Stimulated activated CD4-positive, alpha-beta T cell treated with anti-CD3 and anti-CD28 coated beads, Interleukin-4, amount 100 ng/mL, for 48 hours (primary cell): ENCODE measurements at places on chromosomes 6 and 20.

- DNase-seq: no peak
These were observed 8.7 kb upstream of the TRIM39 start for GRCh38 chr6:30317913-30318589.

DNA sequence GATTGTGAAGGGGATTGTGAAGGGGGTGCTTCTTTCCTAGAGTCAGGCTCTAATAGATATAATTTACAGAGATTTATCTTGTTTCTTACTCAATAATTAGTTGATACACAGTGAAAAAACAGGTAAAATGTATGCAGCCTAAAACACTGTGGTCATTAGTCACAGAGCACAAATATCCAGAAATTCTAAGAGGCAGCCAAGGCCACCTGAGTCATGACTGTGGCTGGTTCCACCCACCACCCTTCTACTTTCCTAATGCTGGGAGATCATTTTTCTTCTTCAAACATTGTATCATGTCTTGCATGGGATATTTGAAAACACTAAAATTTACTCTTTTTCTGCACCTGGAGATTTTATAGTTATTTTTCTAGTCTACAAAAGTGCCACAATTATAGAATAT, 181.6 kb downstream of the OTOR start:
- DNase-seq: no peak

- DNase-seq: no peak
These were observed 684.6 kb upstream of the MARCKS start for GRCh38 chr6:113172531-113172966.

GRCh38 chr6:130937942-130938604, 110.9 kb downstream of the SMLR1 start:
- DNase-seq: no peak

GRCh38 chr6:94639564-94639963, 937.8 kb upstream of the MANEA start:
- DNase-seq: no peak

GRCh38 chr6:64376394-64376793, 740.8 kb downstream of the PHF3 start:
- no peak for DNase-seq
